Activated T-helper 9 cell treated with anti-CD3 and anti-CD28 coated beads, Interleukin-2, amount 50 U/mL, for 16 hours (primary cell): ENCODE measurements at places on chromosomes 2 and 18.

DNA sequence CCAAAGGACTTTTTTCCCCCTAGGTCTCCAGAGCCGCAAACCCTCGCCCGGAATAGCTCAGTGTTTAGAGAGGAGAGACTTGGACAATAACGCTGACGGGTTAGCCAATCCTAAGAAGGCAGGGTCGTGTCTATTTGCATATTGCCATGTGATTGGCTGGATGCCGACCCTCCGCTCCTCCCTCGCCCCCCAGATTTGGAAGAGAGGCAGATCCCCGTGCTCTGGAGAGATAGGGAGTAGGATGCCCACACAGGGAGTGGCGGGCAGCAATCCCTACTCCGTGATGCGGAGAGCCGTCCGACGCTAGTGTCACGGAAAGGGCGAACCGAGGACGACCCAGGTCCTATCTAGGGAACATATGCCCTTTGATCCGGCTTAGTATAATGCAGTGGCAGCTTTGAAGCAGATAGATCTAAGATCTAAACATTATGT lies 1.4 kb downstream of the WNT6 start:
- no peak for DNase-seq

DNA sequence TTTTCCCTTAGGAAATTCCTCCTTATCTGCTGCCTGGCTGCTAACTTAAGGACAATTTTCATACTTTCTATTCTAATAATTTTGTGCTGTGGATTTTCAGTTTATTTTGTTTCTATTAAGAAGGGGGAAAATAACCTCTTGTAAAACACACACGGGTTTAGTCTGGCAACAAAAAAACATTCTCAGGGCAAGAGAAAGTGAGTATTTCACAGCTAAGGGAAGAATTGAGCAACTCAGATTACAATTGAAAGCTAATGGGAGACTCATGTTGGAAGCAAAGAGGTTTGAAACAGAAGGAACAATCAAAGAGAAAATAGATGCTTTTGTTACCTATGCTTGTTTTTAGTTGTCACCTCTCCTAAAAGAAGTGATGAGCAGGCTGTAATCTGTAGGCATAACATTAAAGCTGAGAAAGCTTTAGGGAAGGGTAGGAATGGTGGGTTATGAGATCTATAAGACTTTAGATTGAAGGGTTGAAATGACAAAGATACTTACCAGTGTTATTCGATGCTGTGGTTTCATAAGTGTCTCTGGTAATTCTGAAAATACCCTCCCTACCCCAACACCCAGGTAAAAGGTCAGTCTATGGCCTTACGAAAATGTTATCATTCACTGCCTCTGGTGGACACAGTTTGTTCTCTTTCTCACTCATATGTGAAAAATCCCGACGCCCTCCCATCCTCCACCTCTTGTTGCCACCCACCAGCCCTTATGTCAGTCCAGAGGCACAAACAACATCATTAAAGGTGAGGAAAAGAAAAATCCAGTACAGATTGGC lies 510.9 kb downstream of the TXNL1 start:
- DNase-seq, result no peak

- no peak for DNase-seq
Observed at GRCh38 chr18:5395860-5396448, 100.4 kb upstream of the ZBTB14 start.

GRCh38 chr2:229835596-229836283 lies 86.1 kb downstream of the TRIP12 start:
- DNase-seq, result no peak

GRCh38 chr2:205686056-205686782 lies 3.9 kb downstream of the NRP2 start:
- DNase-seq, result no peak

GRCh38 chr2:37653805-37654378 lies 17.6 kb downstream of the CDC42EP3 start:
- no peak for DNase-seq

GRCh38 chr2:73821227-73821626 lies 7.5 kb upstream of the STAMBP start:
- no peak for DNase-seq

DNA sequence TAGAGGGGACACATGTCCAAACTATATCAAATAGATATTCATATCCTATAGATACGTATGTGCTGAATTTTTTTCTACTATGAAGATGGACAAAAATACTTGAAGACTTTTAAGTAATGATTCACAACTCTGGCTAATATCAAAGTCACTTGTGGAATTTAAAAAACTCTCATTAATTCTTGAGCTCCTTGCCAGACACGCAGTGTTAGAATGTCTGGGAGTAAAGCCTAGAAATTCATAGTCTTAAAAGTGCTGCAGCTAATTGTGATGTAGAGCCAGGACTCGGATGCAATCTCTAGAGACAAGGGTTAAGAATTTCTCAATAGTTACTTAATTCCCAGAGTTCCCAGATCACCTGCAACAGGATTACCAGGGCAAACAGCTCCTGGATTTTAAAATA lies 107.4 kb downstream of the ARL6IP6 start:
- DNase-seq, result no peak

- no peak for DNase-seq
Observed at GRCh38 chr2:55425431-55425831, 5.8 kb upstream of the CCDC88A start.

GRCh38 chr2:31322371-31322770 lies 88.4 kb downstream of the EHD3 start:
- DNase-seq, result no peak

DNA sequence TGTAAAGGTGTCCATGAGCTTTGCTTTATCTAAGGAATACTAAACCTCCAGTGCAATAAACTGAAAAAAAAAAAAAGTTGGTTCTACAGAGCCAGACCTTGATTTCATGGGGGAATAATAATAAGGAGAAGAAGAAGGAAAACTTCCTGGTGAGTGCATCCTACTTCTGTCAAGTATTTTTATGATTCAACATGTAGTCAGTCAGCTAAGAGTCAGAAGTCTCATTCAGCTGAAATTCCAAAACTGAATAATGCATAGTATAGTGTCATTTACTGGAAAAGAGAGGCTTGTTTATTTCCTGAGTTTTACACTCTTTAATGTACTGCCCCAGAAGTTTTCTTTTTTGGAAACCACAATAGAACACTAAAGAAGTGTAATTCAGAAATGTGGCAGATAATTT lies 77.8 kb upstream of the TACR1 start:
- DNase-seq, result no peak

DNA sequence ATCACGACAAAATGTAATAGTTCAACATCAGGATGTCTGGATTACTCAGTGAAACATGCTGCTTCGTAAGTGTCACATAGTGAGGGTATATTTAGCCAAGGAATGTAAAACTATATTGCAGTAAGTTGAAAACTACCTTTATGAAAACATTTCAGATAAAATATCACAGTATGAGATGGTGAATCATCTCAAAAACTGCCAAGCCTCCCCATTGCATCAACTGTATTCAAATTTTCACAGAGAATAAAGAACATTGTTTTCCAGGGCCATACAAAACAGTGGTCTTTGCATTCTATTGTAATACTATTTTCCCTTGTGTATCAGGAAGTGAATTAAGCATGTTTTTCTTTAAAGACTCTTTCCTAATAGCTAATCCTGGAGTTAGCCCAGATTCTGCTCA lies 47.6 kb upstream of the MSTN start:
- no peak for DNase-seq

GRCh38 chr2:228344531-228344930 lies 163.0 kb upstream of the SPHKAP start:
- DNase-seq, result no peak

DNA sequence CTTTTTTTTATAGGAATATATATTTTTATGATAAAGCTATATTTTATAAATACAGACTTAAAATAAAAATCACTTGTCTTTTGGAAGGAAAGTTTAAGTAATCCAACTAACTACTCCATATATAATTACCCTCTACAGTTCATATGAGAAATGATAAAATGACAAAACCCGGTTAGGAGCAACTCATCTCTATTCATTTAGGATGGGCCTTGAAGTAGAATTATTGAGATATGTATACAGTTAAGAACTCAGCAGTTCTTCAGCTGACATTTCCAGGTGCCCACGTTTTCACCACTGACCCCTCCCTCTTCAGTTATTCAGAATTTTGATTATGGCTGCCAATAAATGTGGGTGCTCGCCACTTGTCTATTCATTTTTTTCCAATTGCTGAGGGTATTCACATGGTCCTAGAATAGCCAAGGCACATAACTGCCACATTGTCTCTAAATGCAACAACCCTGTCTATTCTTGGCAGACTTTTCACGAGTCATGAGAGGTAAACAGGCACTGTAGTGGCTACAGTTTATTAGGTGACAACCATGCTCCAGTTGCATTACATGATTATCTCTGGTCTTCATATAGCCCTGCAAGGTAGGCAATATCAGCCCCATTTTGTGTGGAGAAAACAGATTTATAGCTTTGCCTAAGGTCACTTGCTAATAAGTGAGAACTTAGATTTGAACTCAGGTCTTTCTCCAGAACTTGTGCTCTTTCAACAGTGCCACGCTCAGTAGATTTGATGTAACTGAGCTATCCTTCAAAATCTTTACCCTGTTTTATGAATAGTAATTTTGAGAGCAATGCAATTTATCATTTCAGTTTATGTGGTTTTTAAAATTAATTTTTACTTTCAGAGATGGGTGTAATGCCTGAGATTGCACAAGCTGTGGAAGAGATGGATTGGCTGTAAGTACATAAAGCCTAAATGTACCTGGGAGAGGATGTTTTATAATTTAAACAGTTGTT lies 2.9 kb downstream of the DDX1 start:
- no peak for DNase-seq

GRCh38 chr2:165122521-165122920 lies 81.3 kb downstream of the SCN3A start:
- DNase-seq, result no peak

- DNase-seq, result no peak
Observed at GRCh38 chr2:55428258-55428657, 8.6 kb upstream of the CCDC88A start.

- no peak for DNase-seq
Observed at GRCh38 chr2:190333928-190334327, 9.5 kb upstream of the INPP1 start.

GRCh38 chr2:62803961-62804360 lies 98.4 kb downstream of the EHBP1 start:
- DNase-seq, result no peak

- DNase-seq, result no peak
Observed at GRCh38 chr2:210366675-210367080, 51.7 kb upstream of the MYL1 start.

GRCh38 chr2:219369447-219369861 lies 18.3 kb downstream of the DNPEP start:
- DNase-seq, result no peak

GRCh38 chr2:86253424-86253823 lies 54.2 kb downstream of the MRPL35 start:
- no peak for DNase-seq

GRCh38 chr2:122062506-122062905 lies 307.1 kb downstream of the TSN start:
- no peak for DNase-seq

- no peak for DNase-seq
Observed at GRCh38 chr18:55300936-55301531, 287.0 kb downstream of the TCF4 start.

- DNase-seq, result no peak
Observed at GRCh38 chr2:214180071-214180470, 230.8 kb upstream of the VWC2L start.

DNA sequence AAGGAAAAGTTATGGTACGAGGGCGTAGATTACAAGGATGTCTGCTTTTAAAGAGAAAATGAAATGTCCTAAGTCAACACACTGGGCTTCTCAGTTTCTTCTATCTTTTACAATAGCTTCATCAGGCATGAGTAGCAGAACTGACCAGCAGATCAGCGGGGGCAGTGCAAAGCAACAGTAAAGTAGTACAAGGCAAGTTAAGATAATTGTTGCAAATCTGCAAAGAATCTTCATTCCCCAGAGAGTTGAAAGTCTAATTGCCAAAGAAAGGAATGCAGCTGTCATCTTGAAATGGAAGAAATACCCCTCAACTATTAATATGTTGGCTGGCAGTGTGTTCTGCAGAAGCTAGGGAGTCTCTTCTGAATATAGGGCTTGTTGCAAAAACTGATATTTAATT lies 60.2 kb upstream of the SLC39A10 start:
- no peak for DNase-seq

DNA sequence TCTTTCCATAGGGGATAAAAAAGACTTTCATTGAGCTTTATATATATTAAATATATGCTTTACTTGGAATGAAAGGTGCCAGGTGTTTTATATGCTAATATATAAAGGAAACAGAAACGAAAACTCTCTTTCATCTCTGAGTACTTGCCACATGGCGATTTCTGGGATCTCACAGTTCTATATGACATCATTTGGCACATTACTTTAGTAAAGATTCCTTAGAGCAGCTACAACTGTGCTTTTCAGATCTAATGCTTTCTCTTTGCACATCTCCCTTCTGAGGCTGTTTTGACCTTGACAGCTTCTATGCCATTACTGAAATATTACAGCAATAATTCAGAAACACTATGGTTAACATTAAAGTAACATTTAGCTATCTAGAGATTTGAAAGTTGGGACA lies 1082.9 kb upstream of the CDH2 start:
- DNase-seq, result no peak

DNA sequence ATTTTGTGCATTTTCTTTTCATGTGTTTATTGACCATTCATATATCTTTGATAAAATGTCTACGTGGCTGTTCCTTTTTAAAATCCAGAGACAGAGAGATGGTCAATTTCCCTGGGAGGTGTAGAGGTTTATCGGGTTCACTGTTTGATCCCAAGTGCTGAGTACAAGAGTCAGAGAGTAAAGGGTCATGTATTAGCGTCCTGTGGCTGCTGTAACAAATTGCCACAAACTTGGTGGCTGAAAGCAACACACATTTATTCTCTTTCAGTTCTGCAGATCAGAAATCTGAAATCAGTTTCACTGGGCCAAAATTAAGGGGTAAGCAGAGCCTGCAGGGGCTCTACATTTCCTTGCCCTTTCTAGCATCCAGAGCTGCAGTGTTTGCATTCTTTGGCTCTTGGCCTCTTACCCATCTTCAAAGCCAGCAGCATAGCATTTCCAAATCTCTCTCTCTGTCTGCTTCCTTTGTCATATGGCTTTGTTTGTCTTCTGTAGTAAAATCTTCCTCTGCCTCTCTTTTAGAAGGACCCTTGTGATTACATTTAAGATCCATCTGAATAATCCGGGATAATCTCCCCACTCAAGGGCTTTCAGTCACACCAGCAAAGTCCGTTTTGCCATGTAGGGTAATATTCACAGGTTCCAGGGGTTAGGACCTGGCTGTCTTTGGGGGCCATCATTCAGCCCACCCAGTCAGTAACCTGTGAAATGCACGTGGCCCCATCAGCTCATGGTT lies 49.9 kb downstream of the TMEM17 start:
- DNase-seq, result no peak
